ENCODE measurements at places on chromosomes 5 and 9.

DNA sequence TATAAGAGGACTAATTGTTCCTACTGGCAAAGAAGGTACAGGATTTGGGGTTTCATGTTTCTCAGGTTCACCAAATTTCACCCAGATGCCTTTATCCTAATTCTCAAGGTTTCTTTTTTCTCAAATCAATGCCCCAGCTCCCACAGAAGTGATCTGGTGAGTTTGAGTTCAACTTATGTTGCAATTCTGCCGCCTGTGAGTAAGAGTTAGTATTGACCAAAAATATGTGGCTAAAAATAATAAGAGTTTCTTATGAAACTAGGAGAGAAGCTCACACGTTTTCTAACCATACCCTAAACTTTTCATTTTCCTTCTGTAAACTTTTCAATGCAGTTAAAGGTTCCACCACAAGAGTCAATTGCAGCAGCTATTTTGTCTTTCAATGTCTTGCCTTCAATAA is 15.1 kb downstream of the SLCO6A1 start:
- no peak for DNase-seq

DNA sequence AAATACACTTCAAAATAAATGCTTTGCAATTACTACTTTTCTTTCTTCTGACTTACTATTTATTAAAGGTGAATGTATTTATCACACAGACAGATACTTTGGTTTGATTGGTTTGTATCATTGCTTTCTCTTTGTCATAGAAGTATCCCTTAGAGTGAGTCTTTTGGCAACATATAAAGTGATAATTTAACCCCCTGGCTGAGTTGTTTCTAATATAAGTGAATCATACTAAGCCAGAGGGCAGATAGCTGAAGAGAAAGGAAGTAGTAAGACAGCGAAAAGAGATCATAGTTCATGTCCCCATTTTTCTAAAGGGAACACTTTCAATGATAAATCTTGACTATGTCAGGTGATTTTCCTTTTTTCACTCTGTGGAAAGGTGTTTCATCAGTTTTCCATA is 38.6 kb downstream of the CAMK4 start:
- no peak for DNase-seq

DNA sequence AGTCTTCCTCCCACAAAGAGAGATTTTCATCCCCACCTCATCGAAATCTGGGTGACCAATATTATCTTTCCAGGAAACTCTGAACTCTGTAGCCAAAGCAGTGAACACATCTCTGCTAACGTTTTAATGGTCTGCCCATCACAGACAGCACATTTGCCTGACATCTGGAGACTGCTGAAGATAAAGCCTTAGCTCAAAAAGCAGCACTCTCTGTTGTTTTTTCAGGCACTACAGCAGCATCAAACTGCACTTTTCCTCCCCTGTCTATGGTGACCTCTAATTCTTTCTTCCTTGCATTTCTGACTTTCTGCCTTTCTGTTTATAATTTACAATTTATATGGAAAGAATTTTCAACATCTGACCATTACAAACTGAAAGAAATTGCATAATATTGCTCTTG is 66.8 kb downstream of the RAB3C start:
- DNase-seq, result no peak

DNA sequence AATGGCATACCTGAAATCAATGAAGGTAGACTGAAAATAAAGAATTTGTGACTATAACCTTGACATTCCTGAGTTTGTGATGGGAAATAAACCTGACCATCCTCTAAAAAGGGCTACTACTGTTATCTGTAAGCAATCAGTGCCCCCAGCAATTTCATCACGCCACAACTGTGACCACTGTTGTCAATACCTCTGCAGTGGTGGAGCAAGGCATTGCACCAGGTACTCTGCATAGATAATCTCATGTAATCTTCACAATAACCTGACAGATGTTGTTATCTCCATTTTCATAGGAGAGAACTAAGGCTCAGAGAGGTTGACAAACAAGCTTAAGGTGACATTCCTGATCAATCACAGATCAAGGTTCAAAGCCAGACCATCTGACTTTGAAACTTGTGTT is 38.5 kb upstream of the FRRS1L start:
- DNase-seq, result no peak

- no peak for DNase-seq
Measured at GRCh38 chr5:96605144-96605837, 56.9 kb upstream of the CAST start.

Measured in SJCRH30 (cell line).